Lower lobe of right lung (tissue), 2 donors: ENCODE measurements at places on chromosomes 5 and 9. TPM values are rescaled to one million over a fixed set of nuclear protein-coding genes. Genes with fewer than 3 reads are reported as not detected.
A peak's percentile ranks its signal among the peaks of the same experiment; 100 is the strongest.

Gene SMC5
- 30.3 TPM for total RNA-seq

Gene PCDHB16
- total RNA-seq = 2.6 TPM

Gene SYK
- 88.9 TPM for total RNA-seq

GRCh38 chr9:116382053-116382452 is 228.5 kb downstream of the PAPPA start:
- no peak for DNase-seq
- H3K4me3 ChIP-seq = no peak overlapping the region
- H3K36me3 ChIP-seq = no peaks in the 10 kb centered on the region
- peaks cover 5% of the 10 kb centered on the region for H3K4me1 ChIP-seq
- H3K27ac ChIP-seq = no peak overlapping the region

- H3K27me3 ChIP-seq = no peaks in the 10 kb centered on the region
- H3K36me3 ChIP-seq = no peaks in the 10 kb centered on the region
- H3K27ac ChIP-seq = no peak overlapping the region
- H3K4me3 ChIP-seq = no peak overlapping the region
These were observed 66.5 kb downstream of the EPB41L4B start for GRCh38 chr9:109254317-109254716.

DNA sequence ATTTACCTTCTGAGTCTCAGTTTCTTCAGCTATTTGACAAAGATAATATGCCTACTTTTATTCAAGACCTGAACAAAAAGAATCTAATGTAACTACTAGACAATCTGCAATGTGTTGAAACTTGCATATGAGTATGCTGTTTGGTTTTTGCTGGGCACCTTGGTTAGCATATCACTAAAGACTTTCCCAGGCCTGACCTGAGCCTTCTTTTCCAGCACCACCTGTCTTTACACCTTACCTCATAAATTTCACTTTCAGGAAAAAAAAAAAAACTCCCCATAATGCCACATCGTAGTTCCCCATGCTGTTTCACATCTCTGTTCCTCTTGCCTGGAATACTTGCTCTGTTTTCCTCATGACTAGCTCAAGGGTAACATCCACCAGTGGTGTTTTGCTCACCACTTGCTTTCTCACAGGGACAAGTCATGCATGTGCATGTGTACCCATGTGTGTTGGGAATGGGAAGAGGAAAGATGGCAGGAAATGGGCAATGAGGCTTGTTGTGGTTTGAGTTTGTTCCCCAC is 45.6 kb upstream of the TLE4 start:
- no peak overlapping the region for H3K4me3 ChIP-seq
- no peaks in the 10 kb centered on the region for H3K36me3 ChIP-seq
- H3K27ac ChIP-seq = no peak overlapping the region
- H3K4me1 ChIP-seq = no peaks in the 10 kb centered on the region

DNA sequence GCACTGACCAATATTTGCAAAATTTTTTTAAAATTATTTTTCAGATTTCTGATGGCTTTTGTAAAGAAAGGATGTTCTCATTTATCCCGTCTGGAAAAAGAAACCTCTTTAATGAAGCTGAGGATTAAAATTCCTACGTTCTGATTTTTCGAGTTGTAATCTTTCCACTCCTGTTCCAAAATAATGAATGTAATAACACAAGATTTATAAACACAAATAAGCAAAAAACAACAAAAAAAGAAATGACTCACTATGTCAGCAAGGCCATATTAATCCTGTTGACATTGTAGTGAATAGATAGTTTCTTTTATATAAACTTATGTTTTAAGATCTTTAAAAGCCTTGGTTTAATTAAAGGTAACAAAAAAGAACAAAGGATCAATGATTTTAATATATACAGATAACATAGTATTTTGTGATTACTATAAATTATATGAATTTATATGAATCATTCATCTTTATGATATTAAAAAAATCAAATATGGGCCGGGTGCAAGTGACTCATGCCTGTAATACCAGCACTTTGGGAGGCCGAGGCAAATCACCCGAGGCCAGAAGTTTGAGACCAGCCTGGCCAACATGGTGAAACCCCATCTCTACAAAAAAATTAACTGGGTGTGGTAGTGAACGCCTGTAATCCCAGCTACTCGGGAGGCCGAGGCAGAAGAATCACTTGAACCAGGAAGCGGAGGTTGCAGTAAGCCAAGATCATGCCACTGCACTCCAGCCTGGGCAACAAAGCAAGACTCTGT is 336.6 kb upstream of the DAB2 start:
- H3K4me1 ChIP-seq = no peaks in the 10 kb centered on the region
- H3K27ac ChIP-seq = peak overlapping the region; percentile 42
- DNase-seq = no peak
- H3K27me3 ChIP-seq = no peaks in the 10 kb centered on the region
- H3K36me3 ChIP-seq = no peaks in the 10 kb centered on the region
- H3K4me3 ChIP-seq = no peak overlapping the region

DNA sequence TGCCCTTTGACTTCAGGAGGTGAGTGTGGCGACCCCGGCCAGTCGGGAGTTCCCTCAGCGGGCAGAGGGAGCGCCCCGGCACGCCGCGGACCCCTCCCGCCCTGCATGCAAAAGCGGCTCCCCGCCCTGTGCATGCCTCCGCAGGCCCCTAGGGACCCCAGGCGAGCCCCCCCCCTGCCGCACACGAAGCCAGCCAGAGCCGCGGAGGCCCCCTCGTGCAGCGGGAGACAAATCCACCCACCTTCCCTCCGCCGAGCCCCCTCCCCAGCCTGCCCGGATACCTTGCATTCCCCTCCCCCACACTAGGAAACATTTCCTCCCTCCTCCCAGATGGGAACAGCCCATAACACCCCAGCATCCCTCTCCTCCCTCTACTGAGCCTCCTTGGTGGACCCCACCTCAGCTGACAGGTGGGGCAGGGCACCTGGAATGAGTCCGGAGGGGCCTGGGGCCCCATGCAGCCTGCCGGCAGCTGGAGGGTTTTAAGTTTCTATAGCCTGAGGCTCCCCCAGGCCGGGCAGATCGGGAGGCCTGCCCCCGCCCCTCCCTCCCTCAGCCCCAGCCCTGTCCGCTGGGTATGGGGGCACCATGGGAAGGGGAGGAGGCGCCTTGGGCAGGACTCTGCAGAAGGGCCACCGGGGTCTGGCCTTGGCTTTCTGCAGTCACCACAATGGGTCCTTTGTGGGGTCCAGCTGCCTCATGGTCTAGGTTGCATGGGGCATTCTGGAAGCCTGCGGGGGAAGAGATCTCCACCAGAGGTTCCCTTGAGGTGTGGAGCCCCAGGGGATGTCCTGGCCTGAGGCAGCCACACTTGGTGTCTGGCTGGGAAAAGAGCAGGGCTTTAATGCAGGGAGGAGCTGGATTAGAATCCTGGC is 601 bp downstream of the ERGIC1 start:
- H3K27ac ChIP-seq = peak overlapping the region; percentile 92
- H3K4me1 ChIP-seq = peaks cover 46% of the 10 kb centered on the region
- DNase-seq = no peak
- no peaks in the 10 kb centered on the region for H3K36me3 ChIP-seq

DNA sequence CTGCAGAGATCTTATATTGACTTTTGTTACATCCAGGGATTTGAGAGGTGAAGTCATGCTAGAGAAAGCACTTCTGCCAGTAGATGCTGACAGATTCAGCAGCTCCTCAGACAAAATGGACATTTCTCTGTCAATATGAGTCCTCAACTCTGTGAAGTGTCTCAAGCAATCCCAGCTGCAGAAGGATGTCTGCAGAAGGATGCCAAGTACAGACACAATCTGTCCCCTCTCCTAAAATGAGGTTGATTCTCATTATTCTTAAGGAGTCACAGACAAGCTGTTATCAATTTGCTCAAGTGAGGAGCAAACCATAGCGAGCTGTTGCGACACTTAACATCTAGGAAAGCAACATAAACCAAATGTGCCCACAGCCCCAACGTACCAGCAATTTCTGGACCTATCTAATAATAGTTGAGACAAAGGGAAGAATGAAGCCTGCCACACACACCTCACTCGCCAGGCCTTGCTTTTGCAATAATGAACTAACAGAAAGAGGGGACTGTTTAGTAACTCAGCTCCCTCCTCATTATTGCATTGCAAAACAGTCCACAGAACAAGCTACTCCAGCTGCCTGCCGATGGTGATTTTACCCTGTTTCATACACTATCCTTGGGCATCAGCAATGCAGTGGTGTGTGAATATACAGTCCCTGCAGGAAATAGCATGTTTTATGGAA is 364.2 kb upstream of the PDE4D start:
- H3K27me3 ChIP-seq = no peaks in the 10 kb centered on the region
- H3K36me3 ChIP-seq = no peaks in the 10 kb centered on the region
- H3K4me1 ChIP-seq = no peaks in the 10 kb centered on the region
- H3K4me3 ChIP-seq = no peak overlapping the region
- no peak overlapping the region for H3K27ac ChIP-seq
- DNase-seq = peak; percentile 41

- peaks cover 44% of the 10 kb centered on the region for H3K4me1 ChIP-seq
- H3K36me3 ChIP-seq = peaks cover 4% of the 10 kb centered on the region
These were observed 15.9 kb downstream of the DNLZ start for GRCh38 chr9:136347472-136348256.

DNA sequence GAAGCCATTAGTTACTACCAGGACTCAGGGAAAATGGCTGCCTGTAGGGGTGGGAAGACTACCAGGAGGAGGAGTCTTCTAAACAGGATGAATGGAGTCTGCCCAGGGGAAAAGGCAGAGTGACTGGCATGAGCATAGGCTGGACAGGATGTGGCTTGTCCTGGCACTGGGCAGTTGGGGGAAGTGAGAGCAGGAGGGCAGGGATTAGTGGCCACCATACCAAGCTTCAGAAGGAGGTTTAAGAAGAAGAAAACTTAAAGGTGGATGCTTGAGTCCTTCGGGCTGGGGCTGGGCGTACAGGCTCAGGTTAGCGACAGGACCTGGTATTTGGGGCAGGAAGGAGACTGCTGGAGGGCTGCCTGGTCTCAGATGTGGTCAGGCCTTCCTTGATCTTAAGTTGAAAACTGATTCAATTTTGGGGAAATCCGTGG is 5.0 kb upstream of the NSD1 start:
- no peaks in the 10 kb centered on the region for H3K27me3 ChIP-seq
- no peak overlapping the region for H3K27ac ChIP-seq
- no peak for DNase-seq
- no peak overlapping the region for H3K4me3 ChIP-seq

GRCh38 chr9:101440714-101441230 is 5.2 kb upstream of the ALDOB start:
- H3K27ac ChIP-seq = no peak overlapping the region
- H3K27me3 ChIP-seq = no peaks in the 10 kb centered on the region
- DNase-seq = no peak
- H3K4me3 ChIP-seq = no peak overlapping the region
- no peaks in the 10 kb centered on the region for H3K4me1 ChIP-seq

DNA sequence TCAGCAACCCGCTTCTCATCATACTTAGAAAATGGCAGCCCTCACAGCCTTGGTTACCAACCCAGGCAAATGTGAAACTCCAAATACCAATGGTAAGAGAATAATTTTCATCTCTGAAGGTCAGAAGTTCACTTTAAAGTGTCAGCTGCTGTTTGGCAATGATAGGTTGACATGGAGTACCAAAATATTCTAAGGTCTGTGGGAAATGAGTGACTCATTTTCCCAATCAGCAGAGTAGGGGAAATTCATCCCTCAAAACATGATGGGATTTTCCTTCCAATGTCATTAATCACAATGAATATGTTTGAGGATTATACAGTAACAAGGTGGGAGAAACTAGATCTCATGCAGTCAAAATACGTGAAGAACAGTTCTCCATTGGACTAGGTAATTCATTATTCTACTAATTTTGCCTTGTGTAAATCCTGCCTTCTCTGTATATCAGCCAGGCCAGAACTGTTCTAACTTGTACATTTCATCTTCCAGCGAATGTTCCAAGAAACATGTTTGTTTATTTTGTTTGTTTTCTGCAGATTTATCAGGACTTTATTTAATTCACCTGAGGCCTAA is 53.1 kb upstream of the ERBIN start:
- no peak for DNase-seq
- H3K27me3 ChIP-seq = no peaks in the 10 kb centered on the region
- H3K36me3 ChIP-seq = no peaks in the 10 kb centered on the region
- H3K27ac ChIP-seq = no peak overlapping the region
- no peaks in the 10 kb centered on the region for H3K4me1 ChIP-seq

GRCh38 chr9:100281676-100282387 is 70.9 kb downstream of the TEX10 start:
- no peak for DNase-seq
- no peak overlapping the region for H3K27ac ChIP-seq
- no peaks in the 10 kb centered on the region for H3K4me1 ChIP-seq
- peaks cover 24% of the 10 kb centered on the region for H3K36me3 ChIP-seq
- no peaks in the 10 kb centered on the region for H3K27me3 ChIP-seq

DNA sequence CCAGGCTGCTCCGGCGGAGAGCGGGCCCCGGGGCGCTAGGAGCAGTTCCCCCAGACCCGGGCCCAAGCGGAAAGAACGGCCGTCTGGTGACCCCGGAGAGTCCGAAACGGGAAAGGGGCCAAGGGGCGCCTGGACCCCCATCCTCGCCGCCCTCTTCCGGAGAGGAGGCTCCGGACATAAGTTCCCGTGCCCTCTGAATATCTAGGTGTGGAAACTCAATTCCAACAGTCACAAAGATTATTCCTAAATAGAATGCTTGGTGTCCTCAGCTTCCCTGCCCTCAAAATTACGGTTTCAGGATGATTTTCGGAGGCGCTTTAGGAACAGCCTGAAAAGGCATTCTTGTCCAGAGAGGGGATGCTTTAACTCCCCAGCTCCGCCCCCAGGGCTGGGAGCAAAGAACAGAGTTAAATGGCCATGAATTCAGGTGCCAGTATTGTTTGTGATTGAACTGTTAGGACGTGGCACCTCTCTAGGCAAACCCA is 681 bp upstream of the LHFPL2 start:
- peak overlapping the region; percentile 78 for H3K4me3 ChIP-seq
- peak overlapping the region; percentile 85 for H3K27ac ChIP-seq
- no peaks in the 10 kb centered on the region for H3K27me3 ChIP-seq
- DNase-seq = no peak
- no peaks in the 10 kb centered on the region for H3K36me3 ChIP-seq
- H3K4me1 ChIP-seq = peaks cover 22% of the 10 kb centered on the region

DNA sequence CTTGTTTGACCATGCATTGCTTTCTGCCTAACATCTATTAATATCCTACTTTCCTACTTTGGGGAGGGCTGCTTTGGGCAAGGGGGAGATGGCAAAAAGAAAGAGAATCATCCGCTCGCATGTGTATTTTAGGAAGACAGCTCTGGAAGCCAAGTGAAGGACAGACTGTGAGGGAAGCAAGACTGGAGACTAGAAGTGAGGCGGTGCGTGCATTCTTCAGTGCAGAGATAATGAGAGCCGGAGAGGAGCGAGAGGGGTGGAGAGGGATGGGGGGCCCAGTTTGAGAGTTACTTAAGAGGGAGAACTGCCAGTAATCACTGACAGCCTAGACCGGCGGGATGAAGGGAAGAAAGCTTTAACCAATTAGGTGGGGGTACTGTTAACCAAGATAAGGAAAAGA is 151.7 kb upstream of the RAPGEF1 start:
- H3K27ac ChIP-seq = no peak overlapping the region
- no peaks in the 10 kb centered on the region for H3K27me3 ChIP-seq
- peaks cover 6% of the 10 kb centered on the region for H3K4me1 ChIP-seq

GRCh38 chr5:10454591-10455276 is 13.1 kb downstream of the ROPN1L start:
- peaks cover 26% of the 10 kb centered on the region for H3K4me1 ChIP-seq
- H3K36me3 ChIP-seq = no peaks in the 10 kb centered on the region
- no peaks in the 10 kb centered on the region for H3K27me3 ChIP-seq
- no peak overlapping the region for H3K27ac ChIP-seq
